Smooth muscle cell of bladder (primary cell): ENCODE measurements at places on chromosomes 11 and 22. TPM values are rescaled to one million over a fixed set of nuclear protein-coding genes. Genes with fewer than 3 reads are reported as not detected.

Gene PLA2G6
- total RNA-seq = 14.1 and 16.8 TPM in 2 replicates

Gene TRIM6
- 3.0 and 4.6 TPM in 2 replicates for total RNA-seq

Gene KRTAP5-1
- not detected in 2 replicates for total RNA-seq

Gene MIOX
- not detected in 2 replicates for total RNA-seq

Gene UBQLN3
- total RNA-seq = under 0.01 and 0.14 TPM in 2 replicates

Gene SPDYC
- not detected in 2 replicates for total RNA-seq

Gene TECTA
- total RNA-seq = 0.28 and 0.37 TPM in 2 replicates

Gene FTH1
- 1,182 and 1,905 TPM in 2 replicates for total RNA-seq

Gene KCNK4
- total RNA-seq = not detected in 2 replicates

Gene PANX3
- not detected in 2 replicates for total RNA-seq

Gene OR2AT4
- total RNA-seq = not detected in 2 replicates

Gene OR52H1
- 0.43 and 0.65 TPM in 2 replicates for total RNA-seq

Gene APOL5
- not detected in 2 replicates for total RNA-seq

Gene POTEH
- not detected in 2 replicates for total RNA-seq

Gene MMP8
- under 0.01 TPM in 1 of 2 replicates, not detected in the other for total RNA-seq

Gene BTG4
- not detected in 2 replicates for total RNA-seq

Gene ZNF215
- 3.1 and 4.3 TPM in 2 replicates for total RNA-seq

Gene MS4A15
- total RNA-seq = not detected in 2 replicates

Gene KCNQ1OT1
- 4.0 and 4.9 TPM in 2 replicates for total RNA-seq

Gene GLYAT
- total RNA-seq = not detected in 2 replicates

Gene OOSP1
- not detected in 2 replicates for total RNA-seq

Gene ACRV1
- not detected in 2 replicates for total RNA-seq

Gene APOC3
- not detected in 2 replicates for total RNA-seq

Gene POLD3
- total RNA-seq = 9.7 and 9.8 TPM in 2 replicates
